ENCODE measurements at places on chromosomes 11 and 22.

GRCh38 chr11:14645015-14645912, 1.7 kb downstream of the PDE3B start:
- DNase-seq = peak; percentile 48

DNA sequence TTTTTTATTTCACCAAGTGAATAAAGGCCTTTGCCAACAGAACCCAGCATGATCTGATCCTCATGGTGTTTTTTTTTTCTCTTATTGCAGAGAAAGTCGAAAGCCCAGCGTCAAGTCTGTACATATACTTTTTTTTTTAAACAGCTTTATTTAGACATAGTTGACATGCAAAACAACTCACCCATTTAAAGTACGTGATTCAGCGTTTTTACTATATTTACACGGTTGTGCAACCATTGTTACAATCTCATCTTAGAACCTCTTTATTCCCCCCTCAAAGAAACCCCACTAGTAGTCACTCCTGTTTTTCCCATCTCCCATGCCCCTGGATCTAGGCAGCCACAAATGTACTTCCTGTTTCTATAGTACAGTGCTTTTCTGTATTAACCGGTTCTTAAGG, 20.6 kb upstream of the AP1B1 start:
- no peak for DNase-seq

- DNase-seq = no peak
Measured at GRCh38 chr11:279966-280705, 1.9 kb downstream of the NLRP6 start.

DNA sequence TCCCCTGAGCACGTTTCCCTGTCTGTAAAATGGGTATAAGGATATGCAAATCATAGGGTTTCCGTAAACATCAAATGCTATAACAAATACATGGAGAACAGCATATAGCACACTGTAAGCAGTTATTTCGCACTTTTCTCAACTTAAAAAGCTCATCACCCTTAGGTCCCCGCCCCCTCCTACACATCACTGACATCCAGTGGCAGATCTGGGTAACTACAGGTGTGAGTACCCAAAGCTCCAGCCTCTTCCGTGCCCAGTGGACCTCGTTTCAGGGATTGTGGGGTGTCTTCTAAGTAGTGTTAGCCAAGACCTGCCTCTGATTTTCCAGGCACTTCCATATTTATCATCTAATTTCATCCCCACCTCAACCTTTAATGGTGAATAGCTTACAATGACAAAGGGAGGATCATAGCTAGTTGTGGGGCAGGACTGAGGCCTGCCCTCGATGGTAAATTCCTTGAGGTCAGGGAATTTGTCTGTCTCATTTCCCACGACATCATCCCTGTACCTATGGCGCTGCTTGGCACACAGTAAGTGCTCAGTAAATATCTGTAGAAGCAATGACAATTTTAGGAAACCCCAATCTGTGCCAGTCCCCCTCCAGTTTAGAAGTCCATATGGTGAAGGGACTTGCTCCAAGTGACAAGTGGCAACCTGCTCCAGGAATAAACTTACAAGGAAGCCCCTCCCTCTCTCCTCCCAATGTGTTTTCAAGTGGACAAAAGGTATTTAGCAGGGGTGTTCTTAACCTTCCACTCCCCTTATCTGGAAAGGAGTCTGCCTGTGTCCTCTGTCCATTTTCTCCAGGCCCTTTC, 340.5 kb downstream of the TENM4 start:
- DNase-seq = peak; percentile 57

DNA sequence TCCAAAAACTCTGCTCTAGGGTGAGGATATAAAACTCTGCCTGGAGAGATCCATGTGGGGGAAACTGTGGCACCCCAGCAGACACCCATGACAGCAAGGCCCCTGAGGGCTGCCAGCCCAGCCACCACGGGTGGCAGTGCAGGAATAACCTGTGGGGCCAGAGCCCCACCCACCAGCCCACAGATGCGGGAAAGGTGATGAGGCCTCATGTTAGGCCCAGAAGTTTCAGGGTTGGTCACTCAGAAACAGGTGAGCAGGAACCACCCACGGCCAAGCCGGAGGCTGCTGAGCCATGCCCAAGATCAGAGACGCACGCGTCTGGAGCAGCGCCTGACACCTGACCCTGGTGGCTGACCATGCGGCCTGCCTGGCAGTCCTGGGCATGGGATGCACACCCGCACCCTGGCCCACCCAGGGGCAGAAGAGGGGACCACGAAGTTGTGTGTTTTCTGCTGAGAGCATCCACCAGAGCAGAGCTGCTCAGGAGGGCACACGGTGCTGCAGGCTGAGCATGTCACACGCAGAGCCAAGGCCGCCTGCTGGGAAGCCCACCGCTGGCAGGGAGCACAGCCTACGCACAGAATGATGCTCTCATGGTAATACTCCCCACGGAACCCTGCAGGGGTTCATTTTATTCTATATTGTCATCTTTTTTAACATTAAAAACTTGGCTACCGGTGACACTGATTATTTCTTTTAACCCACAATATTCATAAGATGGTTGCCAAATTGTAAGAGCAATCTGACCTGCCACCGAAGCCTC, 41.2 kb downstream of the DUSP8 start:
- DNase-seq = no peak

DNA sequence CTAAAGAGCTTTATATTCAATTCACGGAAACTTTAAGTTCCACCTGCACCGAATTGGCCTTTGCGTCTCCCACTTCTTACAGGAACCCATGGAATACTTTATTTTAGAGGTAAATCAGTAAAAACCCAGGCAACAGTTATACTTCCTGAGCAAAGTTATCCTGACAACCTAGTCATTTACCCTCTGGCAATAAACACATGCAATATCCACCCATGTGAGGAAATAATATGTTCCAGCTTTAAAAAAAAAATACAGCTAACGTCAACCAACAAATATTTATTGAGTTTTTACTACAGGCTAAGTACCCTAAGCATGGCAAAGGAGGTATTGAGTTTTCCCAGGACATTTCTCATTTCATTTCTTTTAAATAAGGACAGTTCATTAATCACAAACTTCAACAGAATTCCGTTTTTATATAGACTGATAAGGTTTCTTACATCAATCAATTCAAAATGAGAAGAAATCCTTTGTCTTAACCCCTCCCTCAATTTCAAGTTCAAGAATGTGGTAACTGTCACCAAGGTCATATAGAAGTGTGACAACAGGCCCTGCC, 38.3 kb upstream of the CCDC34 start:
- no peak for DNase-seq

GRCh38 chr11:34451053-34451452, 12.3 kb downstream of the CAT start:
- DNase-seq = no peak

- DNase-seq = peak; percentile 82
Measured at GRCh38 chr11:113505541-113506375, 30.6 kb upstream of the DRD2 start.

GRCh38 chr11:1770061-1770460, 6.3 kb upstream of the CTSD start:
- no peak for DNase-seq

GRCh38 chr11:71140206-71140919, 112.0 kb downstream of the SHANK2 start:
- DNase-seq = no peak

DNA sequence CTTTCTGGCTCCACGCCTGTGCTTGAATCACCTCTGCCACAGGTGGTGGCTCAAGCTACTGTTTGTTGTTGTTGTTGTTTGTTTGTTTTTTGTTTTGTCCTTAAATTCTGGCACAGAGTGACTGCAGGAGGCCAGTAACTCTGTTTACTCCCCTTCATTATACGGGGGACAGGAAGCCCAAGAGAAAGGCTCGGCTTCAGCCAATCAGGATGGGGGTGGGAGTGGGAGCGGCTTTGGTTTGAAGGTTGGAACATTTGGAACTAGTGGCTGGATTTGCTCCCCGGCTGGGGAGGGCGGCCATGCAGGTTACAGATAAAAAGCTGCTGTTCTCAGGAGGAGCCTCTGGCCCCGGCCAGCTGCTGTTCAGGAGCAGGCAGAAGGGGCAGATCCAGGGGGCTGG, 19.7 kb upstream of the CABP2 start:
- no peak for DNase-seq

DNA sequence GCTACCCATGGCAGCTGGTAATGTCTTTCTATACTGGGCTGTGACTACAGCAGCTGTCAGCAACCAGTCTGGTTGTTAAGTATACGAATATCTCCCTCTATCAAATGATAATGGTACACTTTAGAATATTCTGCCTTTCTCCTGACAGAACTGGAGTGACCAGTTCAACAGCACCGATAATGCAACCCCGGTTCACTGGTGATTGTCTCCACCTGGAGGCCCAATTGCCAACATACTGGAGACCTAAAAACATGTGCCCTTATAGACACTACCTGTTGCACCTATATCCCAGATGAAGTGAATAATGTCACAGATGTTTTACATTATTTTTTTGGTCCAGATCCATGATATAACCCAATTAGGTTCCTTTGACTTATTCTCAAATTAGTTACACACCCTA, 21.1 kb downstream of the OR5P2 start:
- no peak for DNase-seq

DNA sequence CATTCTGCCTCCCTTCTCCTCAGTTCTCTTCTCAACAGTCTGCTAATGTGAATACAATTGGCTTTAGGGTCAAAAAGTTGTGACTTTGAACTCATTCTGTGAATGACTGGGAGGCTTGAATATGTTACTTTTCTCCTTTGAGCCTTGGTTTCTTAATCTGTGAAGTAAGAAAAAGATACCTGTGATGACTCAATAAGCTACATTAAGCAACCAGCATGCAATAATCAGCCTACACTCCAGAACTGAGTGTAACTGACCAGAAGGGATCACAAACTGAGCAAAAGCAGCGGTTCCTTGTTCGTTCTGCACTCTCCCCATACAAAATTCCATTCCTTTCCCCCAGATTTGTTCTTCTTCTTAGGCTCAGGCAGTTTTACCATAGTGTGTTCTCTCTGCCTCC, 23.4 kb downstream of the ZNF202 start:
- no peak for DNase-seq

- DNase-seq = no peak
Measured at GRCh38 chr11:87230995-87231394, 193.3 kb downstream of the TMEM135 start.

GRCh38 chr11:83728281-83728680, 442.1 kb upstream of the CCDC90B start:
- no peak for DNase-seq

- DNase-seq = no peak
Measured at GRCh38 chr22:37406441-37407235, 20.6 kb downstream of the ELFN2 start.

DNA sequence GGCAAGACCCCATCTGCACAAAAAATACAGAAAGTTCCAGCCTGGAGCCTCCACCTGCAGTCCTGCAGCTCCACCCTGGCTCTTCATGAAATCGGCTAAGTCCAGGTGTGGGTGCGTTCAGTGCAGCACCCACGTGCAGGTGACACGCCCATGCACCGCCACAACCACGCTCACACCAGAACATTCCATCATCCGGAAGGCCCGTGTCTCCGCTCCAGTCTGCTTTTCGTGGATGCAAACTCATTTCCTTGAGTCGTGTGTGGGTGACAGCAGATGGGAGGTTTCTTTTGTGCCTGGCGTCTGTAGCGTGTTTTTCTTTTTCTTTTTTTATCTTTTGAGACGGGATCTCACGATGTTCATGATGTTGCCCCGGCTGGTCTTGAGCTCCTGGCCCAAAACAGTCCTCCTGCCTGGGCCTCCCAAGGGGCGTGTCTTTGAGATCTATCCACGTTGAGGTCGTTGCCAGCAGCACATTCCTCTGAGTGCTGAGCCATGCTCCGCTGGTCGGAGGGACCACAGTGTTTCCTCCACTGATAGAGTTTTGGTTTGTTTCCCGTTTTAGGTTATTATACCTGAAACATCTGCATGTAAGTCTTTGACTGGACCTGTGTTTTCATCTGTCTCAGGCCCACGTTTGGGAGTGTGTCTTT, 7.2 kb downstream of the PTDSS2 start:
- DNase-seq = no peak

DNA sequence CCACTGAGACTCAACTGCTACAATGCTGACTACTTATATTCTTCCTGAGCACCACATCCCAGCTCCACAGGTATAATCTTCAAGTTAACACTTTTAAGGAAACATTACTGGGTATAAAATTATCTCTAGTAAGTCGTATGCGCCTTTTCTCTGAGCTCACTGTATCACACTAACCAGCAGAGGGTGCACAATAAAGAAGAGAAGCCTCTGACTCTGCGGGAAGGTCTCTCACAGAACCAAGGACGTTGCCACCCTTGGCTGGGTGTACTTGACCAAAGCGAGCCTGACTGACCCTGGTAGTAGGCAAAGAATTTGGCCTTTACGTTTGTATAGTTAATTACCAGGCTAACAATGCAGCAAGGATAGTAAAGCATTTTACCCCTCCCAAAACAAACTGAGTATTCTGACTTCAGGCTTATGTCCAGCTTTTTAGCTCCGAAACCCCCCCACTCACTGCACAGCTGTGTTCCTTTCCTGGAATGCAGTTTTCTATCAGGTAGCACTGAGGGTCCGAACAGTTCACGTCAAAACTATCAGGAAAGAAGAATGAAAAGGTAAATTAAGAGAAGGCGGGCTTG, at the start of gene BTBD18:
BTBD18 (minus strand) TSS at position 144 of the 578 bp plus-strand sequence. CDS start 631 bp downstream, outside the sequence.
- peak; percentile 60 for DNase-seq

GRCh38 chr22:31094021-31094551, 13.0 kb downstream of the SMTN start:
- no peak for DNase-seq

DNA sequence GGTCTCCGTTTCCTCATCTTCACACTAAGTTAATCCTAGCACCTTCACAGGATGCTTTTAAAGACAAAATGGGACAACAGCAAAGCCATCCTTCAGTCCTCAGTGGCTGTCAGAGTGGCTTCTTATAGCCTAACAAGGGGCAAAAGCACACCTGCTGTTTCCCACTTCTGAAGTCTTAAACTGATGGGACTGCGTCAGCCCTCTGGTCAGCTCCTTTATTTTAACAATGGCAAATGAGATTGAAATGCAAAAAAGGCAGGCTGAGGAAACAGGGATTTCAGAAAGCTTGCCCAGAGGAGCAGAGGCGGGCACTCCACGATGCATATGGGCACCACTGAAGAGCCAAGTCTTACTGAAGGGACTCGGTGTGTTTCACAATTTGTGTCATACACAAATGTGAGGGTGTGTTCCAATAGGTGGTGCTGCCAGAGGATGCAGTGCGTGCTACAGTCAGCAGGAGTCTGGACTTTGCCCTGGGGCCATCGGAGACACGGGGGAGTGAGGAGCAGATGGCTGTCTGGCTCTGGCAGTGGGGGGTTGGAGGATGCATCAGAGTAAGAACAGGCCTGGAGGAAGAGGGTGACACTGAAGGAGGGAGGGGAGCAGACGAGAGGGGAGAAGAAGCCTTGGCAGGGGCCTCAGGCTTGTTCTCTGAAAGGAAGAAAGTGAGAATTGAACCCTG, 47.3 kb downstream of the TENM4 start:
- DNase-seq = peak; percentile 32

GRCh38 chr22:44924098-44924497, 85.7 kb downstream of the PHF21B start:
- no peak for DNase-seq

DNA sequence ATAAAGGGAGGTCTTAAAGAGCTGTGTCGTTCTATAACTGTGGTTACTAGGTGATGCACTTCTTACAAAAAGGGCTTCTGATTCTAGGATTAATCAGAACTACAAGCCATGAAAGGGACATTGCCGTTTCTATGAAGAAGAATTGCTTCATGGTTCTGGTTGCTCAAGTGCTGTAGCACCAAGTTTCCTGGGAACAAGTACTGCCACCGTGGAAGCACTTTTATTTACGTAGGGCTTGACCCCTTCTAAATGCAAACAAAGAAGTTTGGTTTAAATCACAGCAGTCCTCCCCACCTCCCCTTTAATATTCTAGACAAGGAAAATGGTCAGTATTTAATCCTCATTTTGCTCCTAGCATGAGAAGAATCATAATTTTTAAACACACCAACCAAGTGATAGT, 9.8 kb downstream of the YAP1 start:
- DNase-seq = peak; percentile 42

- DNase-seq = no peak
Measured at GRCh38 chr22:24003887-24004286, 1.4 kb downstream of the GSTT4 start.
